NCI-H1092 (cell line): ENCODE measurements at places on chromosomes 1 and 21.

DNA sequence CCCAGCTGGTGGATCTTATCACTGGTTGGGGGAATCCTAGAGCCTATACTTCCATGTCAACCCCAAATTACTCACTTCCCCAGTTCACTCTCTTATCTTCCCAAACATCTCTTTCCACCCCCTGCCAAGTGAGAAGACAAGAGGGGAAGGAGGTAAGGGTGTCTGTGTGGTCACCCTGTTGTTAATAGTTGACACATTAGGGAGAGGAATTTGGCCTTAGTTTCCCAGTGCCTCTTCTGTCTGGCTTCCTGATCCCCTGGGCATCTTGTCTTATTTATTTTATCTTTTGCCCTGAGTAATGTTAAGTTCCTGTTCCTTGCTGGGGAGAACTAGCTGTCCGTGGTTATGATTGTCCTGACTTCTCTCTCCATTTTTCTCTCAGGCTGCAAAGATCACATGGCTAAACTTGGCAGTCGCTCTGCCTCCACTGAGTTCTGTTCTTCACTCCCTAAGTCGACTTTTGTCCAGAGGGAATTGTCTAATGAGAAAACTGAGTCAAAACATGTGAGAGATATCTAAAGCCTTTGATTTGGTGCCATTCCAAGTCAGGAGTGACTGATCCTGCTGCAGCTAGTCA lies 157.1 kb upstream of the SYT6 start:
- DNase-seq: no peak

DNA sequence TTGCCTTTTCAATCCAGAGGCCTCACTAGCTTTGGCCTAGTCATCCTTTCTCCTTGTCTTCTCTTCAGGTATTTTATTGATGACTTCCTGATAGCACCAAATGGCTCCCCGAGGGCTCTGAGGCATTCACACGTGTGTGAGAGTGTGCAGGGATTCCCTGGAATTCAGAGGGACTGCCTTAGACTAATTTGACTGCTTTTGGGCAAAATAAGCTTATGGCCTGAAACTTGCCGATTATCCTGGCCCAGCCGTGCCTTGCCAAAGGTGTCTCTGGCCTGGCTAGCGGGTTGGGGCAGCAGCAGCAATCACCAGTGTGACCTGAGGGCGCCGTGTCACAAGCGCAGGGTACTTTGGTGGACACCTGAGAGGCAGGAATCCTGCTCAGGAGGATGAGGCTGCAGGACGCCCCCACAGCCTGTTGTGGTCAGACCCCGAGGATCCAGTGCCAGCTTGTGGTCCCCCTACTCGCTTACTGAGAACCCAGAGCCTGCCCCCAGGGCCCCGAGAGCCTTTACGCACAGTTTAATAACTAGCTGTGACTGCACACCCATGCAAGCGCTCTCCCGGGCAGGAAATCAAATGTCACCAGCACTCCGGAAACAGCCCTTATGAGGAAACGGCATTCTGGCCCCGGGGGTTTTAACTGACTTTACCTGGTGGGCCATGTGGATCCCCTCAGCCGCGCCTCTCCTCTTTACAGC lies 62.8 kb upstream of the PDE9A start:
- DNase-seq: no peak

GRCh38 chr1:158334526-158335212 lies 3.3 kb upstream of the CD1B start:
- DNase-seq: no peak

DNA sequence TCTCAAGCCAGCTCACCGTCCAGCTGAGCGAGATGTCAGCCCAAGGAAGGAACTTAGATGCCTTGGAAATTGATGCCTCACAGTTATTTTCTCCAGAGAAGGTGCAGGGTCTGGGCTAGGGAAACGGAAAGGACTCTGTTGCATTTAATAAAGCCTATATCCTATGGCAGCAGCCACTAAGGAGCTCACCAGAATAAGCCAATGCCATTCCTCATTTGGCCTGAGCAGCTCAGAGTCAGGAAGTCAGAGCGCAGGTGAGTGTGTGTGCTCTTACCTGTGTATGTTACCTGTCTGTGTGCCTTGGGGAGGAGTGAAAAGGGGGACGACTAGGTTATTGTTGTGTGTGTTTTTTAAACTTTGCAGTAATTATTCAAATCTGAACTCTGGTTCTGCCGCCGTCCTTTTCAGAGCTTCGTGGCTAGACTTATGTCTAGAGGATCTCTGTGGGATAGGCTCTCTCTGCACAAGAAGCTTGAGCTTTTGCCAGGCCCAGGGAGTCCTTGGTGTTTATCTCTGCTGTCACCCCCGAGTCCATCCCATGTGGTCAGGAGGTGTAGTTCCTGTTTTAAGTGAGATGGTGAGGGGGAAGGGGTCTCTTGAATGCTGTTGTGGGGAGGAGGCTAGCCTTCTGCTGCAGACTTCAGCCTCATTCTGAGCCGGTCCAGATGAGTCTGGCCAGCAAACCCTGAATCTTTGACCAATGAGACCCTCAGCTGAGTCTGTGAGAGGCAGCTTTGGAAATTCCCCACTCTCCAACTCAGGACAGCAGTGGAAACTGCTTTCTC lies 2.4 kb downstream of the TMCC2 start:
- DNase-seq: no peak

GRCh38 chr1:14924455-14925331 lies 228.9 kb upstream of the TMEM51 start:
- DNase-seq: no peak
